ENCODE measurements at places on chromosomes 13 and 19.

- no peak for DNase-seq
Measured at GRCh38 chr13:77333594-77333993, 6.7 kb upstream of the MYCBP2 start.

DNA sequence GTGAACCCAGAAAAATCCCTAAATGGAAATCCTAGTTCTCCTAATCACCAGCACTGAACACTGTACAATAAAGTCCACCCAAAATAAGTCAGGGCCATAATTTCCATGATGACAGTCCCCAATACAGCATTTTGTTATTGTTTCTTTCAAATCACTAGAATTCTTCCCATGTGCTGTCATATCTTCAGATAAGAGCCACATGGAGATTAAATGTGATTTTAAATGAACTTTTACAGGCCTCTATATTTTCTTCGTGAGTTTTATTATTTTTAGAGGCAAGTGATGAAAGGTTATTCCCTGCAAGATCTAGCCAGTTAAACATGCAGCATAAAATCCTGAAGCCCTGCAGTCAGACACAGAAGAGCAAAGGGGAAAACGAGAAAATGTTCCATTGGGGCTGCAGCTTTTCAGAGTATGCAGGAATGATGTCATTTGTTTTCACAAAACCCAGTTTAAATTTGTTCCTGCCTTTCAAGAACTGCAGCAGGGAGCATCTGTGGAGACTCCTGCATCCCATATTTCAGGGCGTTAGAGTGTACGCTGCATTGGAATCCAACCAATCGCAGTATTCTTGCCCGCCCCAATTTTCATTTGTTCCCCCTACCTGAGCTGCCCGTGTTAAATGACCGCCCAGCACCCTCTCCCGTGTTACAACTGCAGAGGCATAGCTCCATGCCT, 167.2 kb upstream of the KLF12 start:
- no peak for DNase-seq

DNA sequence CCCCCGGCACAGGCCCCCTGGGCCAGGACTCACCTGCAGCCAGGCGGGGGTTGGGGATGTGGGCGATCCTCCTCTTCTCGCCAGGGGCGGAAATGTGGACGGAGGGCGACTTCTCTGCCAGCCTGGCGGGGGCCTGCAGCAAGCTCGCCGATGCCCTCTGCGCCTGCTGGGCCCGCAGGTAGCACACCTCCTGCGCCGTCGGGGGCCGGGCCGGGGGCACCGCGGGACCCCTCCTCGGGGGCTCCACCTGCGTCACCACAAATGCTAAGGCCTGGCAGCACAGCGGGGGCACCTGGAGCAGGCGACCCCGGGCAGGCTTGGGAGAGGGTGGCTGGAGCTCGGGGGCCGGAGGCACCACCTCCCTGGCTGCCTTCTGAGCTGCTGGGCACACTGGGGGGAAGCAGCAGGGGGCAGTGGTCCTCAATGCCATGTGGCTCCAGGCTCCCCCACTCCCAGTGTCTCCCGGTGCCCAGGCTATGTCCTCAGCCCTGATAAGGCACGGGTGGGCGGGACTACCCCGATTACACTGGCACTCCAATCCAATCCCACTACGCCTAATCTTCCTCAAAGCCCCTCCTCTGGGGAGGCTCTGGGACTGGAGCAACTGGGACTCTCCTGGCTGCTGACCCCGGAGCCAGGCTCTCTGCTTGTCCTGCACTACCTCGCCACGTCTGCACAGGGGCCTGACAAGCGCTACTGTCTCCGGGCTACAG, 11.6 kb upstream of the ATP8B3 start:
- DNase-seq, result no peak

DNA sequence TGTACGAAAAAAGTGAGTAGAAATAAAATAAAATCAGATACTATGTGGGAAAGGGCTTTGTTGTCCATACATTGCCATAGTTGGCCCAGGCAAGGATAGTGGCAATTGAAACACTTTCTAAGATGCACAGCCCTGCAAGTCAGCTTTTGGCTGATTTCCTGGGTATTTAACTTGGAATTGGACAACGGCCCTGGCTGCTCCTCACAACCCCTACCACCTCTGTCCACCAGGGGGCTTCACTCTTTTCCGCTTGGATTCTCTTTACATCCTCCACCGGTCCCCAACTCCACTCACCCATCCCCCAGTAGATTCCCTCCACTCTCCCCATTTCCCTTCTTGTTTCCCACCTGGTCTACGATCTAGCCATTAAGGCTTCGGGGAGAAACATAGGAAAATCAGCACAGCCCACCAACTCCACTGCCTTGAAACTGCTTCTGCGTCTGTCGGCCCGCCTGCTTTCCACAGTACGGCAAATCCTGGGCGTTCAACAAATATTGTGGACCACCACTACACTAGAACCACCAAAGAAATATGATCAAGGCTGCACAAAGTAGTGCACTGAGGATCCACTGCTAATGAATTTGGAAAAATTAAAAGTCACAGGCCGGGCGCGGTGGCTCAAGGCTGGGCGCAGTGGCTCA, 48.6 kb upstream of the GTF3A start:
- DNase-seq, result peak; percentile 47
